Fibroblast of skin of left quadriceps (primary cell): ENCODE measurements at places on chromosomes 16 and 17.
A peak's percentile ranks its signal among the peaks of the same experiment; 100 is the strongest.

- DNase-seq, result no peak
Observed at GRCh38 chr16:79431923-79432322, 168.6 kb downstream of the MAF start.

DNA sequence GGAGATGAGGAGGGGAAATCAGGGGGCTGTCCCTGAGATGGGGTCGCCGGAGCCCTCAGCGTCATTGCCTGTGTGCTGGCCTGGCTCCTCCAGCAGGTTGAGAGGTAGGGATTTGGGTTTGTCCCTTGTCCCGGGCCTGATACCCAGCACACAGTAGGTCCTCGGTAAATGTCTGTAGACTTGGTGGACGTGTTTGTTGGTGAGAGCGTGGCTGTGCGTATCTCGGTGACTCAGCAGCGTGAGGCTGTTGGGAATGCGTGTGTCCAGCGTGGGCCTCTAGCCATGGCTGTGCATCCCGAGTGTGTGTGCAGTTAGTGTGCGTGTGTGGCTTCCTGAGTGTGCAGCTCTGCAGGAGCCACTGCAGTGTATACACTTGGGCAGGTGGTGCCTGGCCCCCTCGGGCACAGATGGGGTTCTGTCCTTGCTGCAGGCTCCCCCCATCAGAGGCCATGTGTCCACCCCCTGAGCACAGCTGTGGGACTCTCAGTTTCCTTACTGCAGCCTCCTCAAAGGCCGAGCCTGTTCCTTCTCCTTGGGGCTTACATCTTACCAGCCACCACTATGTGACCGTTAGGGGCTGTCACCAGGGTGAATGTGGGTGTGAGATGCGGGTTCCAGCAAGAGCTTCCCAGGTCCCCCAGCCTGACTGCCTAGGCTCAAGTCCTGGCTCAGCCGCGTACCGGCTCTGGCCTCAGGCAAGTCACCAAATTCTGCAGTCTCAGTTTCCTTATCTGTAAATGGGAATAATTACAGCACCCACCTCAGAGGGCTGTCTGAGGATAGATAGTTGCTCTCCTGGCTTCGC is 5.7 kb downstream of the NECAB2 start:
- no peak for DNase-seq

DNA sequence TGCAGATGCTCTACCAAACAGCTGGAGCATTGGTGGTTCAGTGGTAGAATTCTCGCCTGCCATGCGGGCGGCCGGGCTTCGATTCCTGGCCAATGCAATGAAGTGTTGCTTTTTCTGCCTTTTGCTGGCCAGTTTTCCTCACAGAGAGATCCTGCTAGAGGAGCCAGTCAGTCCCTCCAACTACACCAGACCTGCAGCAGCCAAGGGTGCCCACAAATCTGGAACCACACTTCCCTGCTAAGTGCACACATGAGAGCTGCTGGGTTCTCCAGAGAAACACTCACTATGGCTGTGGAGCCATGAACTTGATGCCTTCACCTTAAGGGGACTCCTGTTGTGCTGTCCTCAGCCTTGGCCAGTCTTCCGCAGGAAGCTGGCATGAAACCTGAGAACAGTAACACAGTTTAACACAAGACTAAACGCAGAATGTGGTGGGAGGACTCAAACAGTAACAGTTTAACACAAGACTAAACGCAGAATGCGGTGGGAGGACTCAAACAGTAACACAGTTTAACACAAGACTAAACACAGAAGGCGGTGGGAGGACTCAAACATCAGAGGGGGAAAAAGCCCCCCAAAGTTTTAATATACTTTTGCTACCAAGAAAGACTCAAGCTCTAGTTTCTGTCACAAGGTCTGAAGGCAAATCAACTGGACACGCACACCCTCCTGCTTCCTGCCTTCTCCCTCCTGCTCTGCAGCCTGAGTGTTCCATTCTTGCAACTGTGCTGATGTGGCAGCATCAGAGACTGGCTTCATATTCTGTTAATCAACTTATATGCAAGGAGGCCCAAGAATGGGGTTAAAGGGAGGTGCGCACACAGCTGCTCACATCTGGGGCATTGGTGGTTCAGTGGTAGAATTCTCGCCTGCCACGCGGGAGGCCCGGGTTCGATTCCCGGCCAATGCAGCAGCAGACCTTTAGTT is 12.0 kb downstream of the VAC14 start:
- no peak for DNase-seq

DNA sequence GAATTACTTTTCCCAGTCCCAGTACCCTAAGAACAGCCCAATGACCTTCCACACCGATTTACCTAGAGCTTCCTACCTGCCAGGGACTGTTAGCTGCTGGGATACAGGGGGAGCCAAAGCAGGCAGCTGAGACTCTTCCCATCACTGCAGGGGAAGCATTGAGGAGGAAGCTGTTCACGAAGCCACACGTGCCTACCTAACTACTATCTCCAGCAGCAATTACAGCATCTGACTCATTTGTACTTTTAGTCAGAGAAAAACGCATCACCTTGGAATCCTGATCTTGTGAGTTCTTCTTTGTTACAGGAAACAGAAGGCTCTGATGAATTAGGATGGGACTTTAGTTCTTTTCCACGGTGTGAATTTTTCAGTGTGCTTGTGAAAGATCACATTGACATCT is 113.7 kb upstream of the DHX40 start:
- no peak for DNase-seq

DNA sequence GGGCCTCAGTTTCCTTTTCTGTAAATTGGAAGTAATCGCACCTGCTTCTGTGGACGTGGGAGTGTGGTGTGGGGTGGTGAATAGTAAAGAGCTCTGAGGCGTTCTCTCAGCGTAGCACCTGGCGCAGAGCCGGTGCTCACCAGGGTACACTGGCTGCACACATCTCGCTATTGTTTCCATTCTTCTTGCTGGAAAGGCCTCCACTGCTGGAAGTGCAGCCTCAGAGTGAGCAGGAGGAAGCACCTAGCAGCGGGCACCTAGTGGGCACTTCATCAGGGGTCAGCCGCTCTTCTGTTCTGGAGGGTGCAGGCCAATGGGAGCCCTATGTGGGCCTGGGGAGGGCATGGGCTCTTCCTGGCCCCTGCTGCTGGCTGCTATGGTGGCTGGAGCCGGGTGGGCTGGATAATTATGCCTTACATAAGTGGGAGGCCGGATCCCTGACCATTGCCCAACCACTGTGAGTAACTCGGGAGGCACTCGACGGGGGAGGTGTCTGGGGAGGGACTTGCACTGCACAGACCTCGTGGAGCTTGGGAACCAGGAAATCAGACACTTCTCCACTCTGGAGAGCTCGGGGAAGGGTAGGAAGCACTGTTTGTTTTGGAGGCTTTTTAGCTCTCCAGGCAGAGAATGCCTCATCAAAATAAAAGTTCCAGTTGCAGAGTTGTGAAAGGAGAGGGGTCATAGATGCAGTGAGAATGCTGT is 1.7 kb downstream of the MAP2K3 start:
- DNase-seq, result peak; percentile 91

DNA sequence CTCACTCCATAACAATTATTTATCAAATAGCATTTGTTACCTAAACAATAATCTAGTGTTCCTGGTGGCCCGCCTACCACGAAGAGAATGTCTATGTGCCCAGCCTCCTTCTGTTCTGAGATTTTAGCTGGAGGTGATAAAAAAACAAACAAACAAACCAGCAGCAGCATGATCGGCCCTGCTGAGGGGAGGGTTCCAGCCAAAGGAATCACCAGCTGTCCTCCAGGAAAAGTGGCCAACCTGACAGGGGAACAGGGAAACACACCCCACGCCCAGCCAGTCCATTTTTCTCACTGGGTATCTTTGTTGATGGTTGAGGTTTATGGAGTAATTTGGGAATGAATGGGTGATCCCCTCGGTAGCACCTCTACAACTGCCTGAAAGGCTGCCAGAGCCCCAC is 203.0 kb upstream of the DYNLRB2 start:
- DNase-seq, result no peak

DNA sequence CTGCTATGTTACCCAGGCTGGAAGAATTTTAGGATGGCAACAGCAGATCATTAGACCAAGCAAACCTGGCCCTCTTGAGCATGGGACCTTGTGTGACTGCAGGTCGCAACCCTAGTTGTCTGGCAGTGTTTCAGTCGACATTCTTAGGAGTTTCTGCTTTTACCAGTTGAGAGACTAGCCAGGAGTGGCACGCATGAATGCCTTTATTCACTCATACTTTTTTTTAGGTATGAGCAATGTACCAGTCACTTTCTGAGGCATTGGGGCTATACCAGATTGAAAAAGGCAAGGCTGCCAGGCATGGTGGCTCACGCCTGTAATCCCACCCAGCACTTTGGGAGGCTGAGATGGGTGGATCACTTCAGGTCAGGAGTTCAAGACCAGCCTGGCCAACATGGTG is 28.2 kb upstream of the HAS3 start:
- no peak for DNase-seq

GRCh38 chr17:74520016-74520434 is 11.2 kb downstream of the CD300LB start:
- DNase-seq, result no peak

GRCh38 chr17:35791681-35792350 is 3.6 kb downstream of the MMP28 start:
- DNase-seq, result no peak

DNA sequence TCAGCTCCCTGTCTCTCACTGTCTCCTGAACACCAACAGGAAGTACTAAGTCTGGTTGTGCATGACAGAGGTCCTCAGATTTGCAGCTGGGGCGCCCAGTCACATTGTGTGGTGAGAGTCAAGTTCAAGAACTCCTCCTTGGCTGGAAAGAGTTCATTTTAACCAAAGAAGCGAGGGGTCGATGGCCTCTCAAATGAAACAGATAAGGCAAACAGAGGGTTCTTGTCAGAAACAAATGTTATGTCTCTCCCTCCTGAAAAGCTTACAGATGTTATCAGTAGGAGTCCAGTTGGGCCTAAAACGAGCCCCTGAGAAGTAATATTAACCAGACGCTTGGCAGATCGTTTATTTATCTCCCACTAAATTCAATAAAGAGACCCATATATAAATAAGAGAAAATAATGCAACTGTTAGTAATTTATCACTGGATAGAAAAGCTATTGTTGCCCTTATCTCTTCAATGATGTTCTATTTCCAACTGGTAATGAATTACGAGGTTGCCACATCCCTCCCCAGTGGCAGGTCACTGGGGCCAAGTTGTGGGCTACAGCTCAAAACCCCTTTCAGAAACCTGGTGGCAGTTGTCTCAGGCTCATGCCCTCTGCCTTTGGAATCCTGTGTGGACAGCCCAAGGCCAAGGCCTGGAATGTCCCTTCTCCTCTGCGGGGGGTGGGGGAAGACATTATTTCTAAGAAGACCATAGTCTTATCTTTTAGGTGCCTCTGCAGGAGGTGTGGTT is 307.5 kb upstream of the DYNLRB2 start:
- DNase-seq, result no peak

DNA sequence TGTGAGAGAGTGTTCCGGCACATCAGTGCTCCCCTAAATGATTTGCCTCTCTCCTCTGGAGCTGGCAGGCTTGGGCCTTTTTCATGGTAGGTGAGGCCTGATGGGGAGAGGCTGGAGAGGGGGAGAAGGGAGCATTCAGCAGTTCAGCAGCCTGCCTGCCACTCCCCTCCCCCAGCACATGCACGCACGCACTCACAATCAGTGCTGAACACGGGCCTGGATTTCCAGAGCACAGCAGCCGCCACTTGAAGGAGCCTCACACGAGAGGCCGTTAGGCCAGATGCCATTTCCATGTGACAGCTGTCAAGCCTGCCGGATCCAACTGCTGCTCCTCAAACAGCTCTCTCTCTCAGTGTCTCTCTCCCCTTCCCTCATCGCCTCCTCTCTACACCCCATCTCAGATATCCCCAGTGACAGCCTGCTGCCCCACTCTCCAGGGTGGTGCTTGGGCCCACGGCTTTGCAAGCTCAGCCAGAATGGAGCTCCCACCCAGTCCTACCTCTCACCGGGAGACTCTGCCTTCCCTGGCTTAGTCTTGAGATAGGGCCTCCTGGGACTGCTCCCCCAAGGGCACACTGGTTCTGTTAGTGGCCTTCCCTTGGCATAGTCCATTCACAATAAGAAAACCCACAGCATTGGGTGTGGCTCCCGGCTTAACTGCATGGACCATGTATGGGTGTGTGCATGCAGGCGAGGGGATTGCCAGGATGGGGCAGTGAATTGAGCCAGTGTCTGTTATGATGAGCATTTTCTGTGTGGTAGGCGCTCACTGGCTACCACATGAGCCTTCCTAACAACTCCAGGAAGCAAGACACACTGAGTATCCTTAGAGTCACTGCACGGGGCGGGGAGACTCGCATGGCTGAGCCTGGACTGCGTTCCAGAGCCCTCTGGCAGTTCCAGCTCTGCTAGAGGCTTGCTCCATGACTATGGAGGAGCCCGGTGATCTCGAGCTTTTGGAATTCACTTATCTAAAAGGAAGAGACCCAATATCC is 226.2 kb downstream of the CCDC182 start:
- DNase-seq, result no peak

DNA sequence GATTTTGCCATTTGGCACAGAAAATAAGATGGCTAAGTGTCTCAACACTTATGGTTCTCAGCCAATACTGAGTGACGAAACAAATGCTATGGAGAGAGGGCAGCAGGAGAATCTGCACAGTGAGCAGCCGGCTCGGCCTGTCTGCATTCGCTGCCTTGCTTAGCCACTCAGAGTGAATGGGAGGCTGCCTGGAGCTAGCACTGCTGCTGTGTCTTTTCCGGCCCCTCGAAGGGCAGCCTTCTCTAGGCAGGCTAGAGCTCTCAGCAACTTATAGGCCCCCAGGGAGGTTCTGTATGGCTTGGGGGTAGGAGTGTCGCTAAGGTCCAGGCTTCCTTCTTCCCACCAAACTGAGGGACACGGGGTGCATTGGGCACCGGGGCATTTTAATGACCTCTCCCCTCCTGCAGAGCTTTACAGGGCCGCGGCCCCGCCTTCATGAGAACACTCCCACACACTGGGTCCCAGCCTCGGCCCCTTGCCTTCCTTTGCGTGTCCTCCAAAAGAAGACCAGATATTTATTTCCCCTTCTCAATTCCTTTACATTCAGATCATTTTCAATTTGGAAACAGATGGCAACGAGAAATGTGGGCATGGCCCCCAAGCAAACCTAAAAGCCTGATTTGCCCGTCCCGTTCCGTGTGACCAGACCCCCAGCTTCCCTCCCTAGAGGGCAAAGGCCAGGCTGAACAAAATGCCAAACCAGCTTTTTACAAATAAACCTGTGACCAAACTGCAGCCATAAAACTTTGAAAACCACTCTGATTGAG is 670.9 kb downstream of the TOX3 start:
- DNase-seq, result no peak

DNA sequence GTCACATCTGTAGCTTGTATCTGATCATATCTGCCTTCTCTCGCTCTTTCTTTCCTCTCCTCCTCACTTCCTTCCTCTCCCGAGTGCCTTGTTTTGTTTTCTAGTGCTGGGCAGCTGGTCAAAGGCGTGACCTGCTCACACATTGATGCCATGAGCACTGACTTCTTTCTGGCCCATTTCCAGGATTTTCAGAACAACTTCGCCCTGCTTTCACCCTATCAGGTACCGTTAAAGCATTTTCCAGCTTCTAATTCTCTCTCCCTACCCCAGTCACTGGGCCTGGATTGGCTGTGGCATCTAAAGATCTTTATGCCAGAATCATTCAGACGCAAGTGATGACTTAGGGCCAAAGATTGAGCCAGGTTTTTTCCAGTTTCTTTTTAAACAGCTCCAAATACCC is 55.5 kb downstream of the OTOA start:
- no peak for DNase-seq
